GM23248 (cell line): ENCODE measurements at places on chromosomes 3 and 15.

DNA sequence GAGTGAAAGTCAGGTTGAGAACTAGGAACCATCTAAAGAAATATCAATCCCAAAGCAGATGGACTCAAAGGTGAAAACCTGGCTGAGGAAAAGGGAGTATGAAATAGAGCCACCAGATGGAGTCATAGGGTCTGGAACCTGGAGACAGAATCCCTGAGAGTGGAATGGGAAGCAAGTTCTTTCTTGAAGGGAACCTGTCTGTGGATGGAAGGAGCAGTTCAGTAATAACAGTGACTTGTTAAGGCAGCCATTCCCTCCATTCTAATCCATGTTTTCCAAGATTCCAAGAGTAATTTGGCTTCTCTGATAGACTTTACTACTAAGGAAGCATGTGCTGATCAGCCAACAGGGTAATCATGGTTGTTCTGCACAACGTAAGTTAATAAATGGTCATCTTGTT is 22.5 kb upstream of the AQP9 start:
- DNase-seq = peak; percentile 33

GRCh38 chr15:29138260-29138659 is 131.4 kb downstream of the NSMCE3 start:
- no peak for DNase-seq

DNA sequence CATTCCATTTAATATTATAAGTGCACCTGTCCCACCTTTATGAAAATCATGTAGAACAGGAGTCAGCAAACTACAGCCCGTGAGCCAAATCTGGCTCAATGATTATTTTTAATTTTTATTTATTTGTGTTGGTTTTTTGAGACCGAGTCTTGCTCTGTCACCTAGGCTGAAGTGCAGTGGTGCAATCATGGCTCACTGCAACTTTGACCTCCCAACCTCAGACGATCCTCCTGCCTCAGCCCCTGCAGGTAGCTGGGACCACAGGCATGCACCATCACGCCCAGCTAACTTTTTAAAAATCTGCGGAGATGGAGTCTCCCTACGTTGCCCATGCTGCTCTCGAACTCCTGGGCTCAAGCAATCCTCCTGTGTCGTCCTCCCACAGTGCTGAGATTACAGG is 42.0 kb downstream of the MYO1E start:
- DNase-seq = no peak

- no peak for DNase-seq
These were observed 229.9 kb upstream of the TRIM42 start for GRCh38 chr3:140448001-140448400.
